NAMALWA (cell line): ENCODE measurements at places on chromosomes 3 and 15.
A peak's percentile ranks its signal among the peaks of the same experiment; 100 is the strongest.

GRCh38 chr3:197352382-197352781, 54.0 kb upstream of the DLG1 start:
- DNase-seq: no peak

GRCh38 chr3:53939086-53939582, 47.5 kb upstream of the SELENOK start:
- no peak for DNase-seq

GRCh38 chr3:53599771-53600170, 105.4 kb downstream of the CACNA1D start:
- DNase-seq: no peak

DNA sequence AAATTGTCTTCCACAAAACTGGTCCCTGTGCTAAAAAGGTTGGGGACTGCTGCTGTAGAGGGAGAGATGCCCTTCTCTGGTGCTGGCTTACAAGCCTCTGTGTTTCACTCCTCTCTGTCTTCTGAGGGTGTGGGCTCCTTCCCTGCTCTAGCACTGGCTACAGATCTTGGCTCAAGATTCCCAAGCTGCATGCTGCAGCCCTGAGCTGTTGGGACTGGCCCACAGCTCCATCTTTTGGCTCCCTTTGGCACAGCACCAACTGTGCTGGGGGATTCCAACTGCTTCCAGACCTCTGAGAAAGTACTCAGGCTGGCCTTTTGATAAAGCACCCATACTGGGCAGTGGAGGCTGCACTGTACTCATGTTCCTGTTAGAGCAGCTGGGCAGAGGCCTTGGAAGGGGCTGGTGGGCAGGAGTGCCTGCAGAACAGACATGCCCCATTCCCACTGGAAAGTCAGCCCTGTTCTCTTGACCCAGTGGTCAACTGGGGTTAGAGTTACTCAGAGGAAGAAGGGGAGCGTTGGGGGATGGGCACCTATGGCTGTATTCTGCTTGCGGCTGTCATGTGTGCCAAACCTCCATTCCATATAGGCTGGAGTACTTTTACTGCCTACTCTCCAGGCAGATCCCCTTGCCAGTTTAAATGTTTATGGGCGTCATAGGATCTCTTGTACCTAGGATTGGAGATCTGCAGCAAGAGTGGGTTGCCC, 55.7 kb downstream of the GALK2 start:
- no peak for DNase-seq

DNA sequence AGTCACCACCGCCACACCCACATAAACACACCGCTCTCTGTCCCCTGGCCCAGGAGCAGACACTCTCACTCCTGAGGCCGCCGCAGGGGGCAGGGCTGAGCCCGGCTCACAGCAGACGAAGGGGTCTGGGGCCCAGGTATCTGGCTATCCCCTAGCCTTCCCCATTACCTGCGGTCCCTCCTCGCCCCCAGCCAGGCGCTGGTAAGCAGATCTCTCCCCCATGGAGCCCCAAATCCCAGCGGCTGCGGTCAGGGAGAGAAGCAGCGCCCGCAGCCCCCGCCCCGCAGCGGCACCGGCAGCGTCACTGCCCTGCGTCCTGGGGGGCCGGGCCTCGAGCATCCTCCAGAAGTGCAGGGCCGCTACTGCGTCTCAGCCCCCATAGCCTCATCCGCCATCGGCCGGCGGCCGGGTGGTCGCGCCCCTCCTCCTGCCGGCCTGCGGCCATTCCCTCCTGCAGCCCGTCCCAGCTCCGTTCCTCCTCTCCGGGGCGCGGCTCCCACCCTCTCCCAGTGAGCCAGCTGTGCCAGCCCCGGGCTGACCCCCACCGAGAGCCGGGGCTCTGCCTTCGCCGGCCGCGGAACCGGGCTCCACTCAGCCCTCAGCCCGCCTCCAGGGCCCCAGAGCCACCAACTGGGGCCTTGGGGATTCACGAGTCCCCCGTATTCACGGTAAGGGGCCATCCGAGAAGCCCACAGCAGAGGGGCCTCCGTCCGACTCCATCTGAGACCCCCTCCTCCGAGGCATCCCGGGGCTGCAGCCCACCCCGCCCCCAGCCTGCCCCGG, 13.1 kb downstream of the TNK2 start:
- DNase-seq: peak; percentile 89

GRCh38 chr15:25568751-25569150, 129.9 kb upstream of the UBE3A start:
- no peak for DNase-seq

DNA sequence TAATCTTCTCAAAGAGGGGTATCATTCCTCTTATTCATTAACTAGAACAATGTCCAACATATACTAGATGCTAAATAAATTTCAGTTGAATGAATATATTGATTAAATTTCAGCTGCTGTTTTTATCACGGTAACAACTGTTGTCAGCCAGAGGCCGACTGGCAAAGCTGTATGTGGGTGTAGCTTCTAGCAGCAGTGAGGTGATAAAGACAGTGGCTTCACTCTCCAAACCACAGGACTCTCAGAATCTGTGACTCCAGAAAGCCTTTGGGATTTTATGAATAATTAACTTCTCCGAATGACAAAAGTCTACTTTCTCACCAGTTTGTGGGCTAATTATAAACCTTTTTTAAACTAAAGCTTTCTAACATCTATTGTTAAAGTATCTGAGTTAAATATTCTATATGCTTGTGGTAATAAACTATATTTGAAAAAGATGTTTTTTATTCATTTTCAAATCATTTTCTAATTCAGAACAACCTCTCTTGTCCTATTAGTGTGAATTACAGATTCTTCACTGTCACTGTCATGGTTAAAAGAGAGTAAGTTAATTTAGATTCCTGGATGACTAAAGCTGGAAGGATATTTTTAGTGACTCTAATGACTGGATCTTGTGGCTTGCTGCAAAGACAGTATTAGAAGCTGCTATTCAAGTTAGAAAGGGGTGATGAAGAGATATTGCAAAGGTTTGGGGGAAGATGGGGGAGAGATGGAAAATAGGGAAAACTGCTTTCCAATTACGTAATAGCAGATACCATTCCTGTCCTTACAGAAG, 796.4 kb upstream of the ARPP21 start:
- DNase-seq: no peak

DNA sequence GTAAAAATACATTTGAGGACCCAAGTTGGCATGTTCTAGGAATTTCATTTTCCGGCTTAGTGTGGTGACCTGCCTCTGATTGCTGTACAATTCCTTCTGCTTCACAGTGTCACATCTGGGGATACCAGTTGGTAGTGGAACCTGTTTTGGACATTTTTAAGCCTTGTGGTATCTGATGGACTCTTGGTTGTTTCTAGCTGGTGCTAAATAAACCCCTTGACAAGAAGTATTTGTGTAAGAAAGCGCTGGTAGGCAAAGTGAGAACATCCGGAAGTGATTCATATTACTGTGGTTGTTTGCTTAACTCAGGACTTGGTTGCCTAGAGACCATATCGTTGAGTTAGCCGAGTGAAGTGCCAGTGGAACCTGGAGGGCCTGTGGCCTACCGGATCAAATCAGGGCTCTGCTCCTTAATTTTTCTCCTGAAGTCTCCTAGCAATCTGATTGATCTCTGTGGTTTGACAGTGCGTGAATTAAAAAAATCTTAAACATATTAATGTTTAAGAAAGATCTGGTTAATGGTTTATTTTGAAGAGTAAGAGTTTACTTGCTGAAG, 12.8 kb downstream of the IQGAP1 start:
- peak; percentile 94 for DNase-seq

- no peak for DNase-seq
These were observed at the start of gene INSYN1 for GRCh38 chr15:73753250-73754130. TSS of gene INSYN1 (minus strand) at chr15:73753351. CDS start at chr15:73751130, 2,221 bp downstream.

- no peak for DNase-seq
These were observed 165.7 kb upstream of the PLSCR5 start for GRCh38 chr3:146770881-146771280.

- no peak for DNase-seq
These were observed 153.5 kb upstream of the GOLIM4 start for GRCh38 chr3:168249205-168249549.
